Ovary (tissue), 10 donors: ENCODE measurements at places on chromosomes 4 and X.

- DNase-seq, result peak; percentile 54
Observed at GRCh38 chr4:113278324-113278934, 229.0 kb downstream of the ANK2 start.

DNA sequence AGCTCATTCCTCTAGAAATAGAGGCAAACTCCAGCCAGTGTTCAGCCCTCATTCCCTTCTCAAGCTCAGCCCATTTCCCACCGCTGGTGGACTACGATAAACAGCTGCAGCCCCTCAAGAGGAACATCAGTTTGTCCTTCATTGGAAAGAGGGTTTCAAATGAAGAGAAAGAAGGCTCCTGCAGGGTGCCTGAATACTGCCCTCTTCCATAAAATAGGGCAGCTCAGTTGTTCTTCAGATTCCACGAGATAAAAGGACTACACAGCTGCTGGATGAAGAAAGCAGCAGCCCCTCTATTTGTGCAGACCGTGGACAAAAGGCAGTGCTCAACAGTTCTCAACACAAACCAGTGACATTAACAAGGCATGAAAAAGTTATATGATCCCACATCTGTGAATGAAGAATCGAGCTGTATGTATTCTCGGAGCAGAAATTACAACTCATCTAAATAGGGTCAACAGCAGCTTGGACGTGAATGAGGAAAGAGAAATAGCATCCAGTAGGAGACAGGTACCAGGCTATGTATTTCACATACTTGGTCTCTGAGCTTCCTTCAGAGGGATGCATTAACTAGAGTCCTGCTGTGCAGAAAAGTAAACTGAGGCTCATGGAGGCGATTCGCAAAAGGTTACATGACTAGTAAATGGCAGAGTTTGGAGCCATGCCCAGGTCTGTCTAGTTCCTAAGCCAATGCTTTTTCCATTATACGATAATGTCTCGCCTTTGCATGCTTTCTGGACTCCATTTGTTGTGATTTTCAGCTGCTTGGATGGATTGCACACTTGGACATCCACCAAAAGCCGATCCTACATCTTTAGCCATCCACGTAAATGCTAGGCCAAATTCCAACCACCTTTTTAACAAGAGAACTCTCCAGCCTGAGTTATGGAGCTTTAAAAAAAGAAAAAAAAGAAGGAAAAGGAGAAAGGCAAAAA, 301.2 kb upstream of the PPARGC1A start:
- no peak for DNase-seq

DNA sequence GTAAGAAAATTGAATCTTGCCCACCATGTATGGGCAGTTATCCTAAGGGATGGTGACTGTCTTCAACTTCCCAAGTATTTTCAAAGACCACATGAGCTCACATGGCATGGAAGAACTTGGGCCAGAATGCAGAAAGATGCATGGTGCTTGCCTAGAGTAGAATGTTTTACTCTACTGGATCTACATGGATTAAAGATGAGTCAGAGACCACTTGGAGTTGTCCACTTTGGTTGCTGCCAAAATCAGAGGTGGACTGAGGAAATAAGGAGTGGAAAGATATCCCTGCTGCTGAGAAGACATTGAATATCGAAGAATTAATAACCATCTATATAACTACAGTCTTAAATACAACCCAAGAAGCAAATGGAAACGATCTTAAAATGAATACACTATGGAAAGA, 498.1 kb downstream of the NLGN4X start:
- no peak for DNase-seq

DNA sequence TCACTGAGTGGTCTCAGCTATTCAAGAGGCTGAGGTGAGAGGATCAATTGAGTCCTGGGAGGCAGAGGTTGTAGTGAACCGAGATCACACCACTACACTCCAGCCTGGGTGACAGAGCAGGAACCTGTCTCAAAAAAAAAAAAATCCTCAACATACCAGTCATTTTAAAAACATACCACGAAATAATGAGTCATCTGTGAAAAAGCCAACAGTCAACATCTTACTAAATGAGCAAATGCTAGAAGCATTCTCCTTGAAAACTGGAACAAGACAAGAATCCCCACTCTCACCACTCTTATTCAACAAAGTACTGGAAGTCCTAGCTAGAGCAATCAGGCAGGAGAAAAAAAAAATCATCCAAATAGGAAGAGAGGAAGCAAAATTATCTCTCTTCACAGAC, 104.0 kb upstream of the ARHGEF9 start:
- DNase-seq, result no peak

DNA sequence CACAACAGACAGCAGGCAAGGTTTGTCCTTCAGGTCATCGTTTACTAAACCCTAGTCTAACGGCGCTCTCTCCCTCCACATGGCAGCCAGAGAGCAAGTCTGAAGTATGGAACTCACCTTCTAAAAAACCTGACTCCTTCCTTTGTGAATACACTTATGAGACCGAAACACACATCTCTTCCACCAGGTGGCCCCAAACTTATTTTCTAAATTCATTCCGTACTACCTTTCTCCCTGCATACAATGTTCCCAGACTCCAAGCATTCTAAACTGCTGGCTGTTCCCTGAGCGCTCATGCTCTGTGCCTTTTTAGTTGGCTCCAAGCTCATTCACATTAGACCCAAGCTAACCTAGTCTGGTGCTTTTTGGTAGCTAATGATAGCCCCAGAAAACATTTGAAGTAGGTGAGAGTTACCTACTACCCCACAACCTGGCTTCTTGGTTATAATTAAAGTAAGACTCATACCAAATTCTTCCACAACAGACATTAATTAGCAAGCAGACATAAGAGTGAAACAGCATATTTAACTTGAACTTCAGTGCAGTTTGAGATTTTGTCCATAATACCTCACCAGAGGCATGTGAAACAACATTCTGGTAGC, 67.6 kb upstream of the DCLK2 start:
- DNase-seq, result peak; percentile 15

GRCh38 chr4:128782076-128782715, 27.3 kb upstream of the JADE1 start:
- no peak for DNase-seq

DNA sequence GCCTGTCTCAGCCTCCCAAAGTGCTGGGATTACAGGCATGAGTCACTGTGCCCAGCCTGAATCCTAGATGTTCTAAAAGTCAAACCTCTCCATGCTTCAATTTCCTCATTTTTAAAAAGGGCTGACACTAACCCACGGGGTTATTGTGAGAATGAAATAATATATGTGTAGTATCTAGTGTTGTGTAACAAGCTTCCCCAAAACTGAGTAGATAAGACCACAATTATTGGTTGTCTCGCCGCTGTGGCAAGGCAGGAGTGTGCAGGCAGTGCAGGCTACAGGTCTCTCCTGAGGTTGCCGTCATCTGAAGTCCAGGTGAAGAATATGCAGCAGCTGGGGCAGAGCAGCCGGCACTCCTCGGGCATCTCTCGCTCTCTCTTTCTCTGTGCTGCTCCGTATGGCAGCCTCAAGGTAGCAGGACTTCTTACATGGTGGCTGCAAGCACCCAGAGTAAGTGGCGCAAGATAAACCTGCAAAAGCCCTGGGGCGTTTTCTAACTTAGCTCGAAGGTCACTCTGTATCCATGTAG, 30.9 kb downstream of the RAB33B start:
- no peak for DNase-seq

DNA sequence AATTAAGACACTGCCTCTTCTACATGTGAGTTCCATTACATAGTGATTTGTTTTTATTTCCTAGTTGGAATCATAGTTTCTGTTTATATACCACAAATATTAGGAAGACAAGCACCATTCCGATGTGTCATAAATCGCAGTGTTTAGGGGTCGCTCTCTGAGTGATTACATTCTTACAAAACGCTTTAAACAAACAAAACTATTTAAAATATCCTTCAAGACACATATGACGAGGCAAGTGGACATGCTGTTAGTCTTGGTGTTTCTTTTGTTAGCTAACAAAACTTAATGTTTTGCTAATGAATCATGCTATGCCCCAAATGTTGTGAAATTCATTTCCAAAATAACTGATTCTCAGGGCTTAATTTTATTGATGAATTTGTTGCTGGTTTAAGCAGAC, 1219.3 kb upstream of the PRKX start:
- DNase-seq, result no peak

- no peak for DNase-seq
Observed at GRCh38 chr4:42767669-42768068, 110.8 kb upstream of the ATP8A1 start.

- no peak for DNase-seq
Observed at GRCh38 chr4:181911420-181911819, 331.8 kb upstream of the TENM3 start.

GRCh38 chr4:3656416-3657356, 109.5 kb upstream of the ADRA2C start:
- DNase-seq, result no peak
